ENCODE measurements at places on chromosomes 1 and 21.

GRCh38 chr1:240337781-240338180 lies 246.1 kb downstream of the FMN2 start:
- no peak for DNase-seq

DNA sequence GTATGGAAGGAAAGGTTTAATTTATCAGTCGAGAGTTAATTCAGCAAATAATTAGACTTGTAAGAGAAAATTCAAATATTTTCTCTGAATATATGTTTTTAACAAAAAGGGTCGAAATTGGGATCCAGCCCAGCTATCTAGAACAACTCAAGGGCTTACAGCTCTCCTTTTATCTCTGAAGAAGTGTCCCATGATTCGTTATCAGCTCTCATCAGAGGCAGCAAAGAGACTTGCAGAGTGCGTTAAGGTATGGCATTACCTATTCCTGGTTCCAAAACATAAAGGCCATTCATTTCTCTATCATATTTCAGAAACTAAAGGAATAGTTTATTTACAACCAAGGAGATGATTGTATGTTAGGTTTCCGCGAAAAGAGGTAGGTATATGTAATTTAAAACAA lies 9.4 kb downstream of the VPS45 start:
- DNase-seq = no peak

GRCh38 chr1:233085566-233085965 lies 135.2 kb downstream of the NTPCR start:
- DNase-seq = no peak

- DNase-seq = no peak
Observed at GRCh38 chr21:28436286-28436932, 556.3 kb downstream of the LTN1 start.

All from stimulated activated CD8-positive, alpha-beta memory T cell treated with anti-CD3 and anti-CD28 coated beads, Interleukin-4, amount 100 ng/mL, for 24 hours (primary cell).